ENCODE measurements at places on chromosomes 6 and 20. TPM values are rescaled to one million over a fixed set of nuclear protein-coding genes. Genes with fewer than 3 reads are reported as not detected.

TSBP1 gene
- polyA plus RNA-seq, result not detected

RPN2 gene
- polyA plus RNA-seq, result 91.7 TPM

MAP7 gene
- 0.10 TPM for polyA plus RNA-seq

APCDD1L gene
- polyA plus RNA-seq, result 0.03 TPM

IPCEF1 gene
- 0.03 TPM for polyA plus RNA-seq

EYS gene
- not detected for polyA plus RNA-seq

IFNGR1 gene
- polyA plus RNA-seq, result 43.1 TPM

SLC22A2 gene
- 0.10 TPM for polyA plus RNA-seq

RIPOR3 gene
- polyA plus RNA-seq, result 5.6 TPM

B4GALT5 gene
- polyA plus RNA-seq, result 32.0 TPM

PBOV1 gene
- polyA plus RNA-seq, result not detected

LINC00237 gene
- polyA plus RNA-seq, result not detected

C20orf204 gene
- 0.64 TPM for polyA plus RNA-seq

CRISP2 gene
- polyA plus RNA-seq, result not detected

BIRC7 gene
- 0.04 TPM for polyA plus RNA-seq

LY6G6C gene
- polyA plus RNA-seq, result not detected

ERVFRD-1 gene
- polyA plus RNA-seq, result not detected

ANKEF1 gene
- 1.3 TPM for polyA plus RNA-seq

MUCL3 gene
- polyA plus RNA-seq, result not detected

NKAIN2 gene
- polyA plus RNA-seq, result 0.69 TPM

PPIL6 gene
- 2.2 TPM for polyA plus RNA-seq

TGM2 gene
- 168 TPM for polyA plus RNA-seq

SIRPB2 gene
- polyA plus RNA-seq, result 0.39 TPM

OSER1 gene
- polyA plus RNA-seq, result 71.4 TPM

SNAI1 gene
- polyA plus RNA-seq, result 4.6 TPM

All from psoas muscle (tissue), 8 donors.